ENCODE measurements at places on chromosomes 12 and 14. TPM values are rescaled to one million over a fixed set of nuclear protein-coding genes. Genes with fewer than 3 reads are reported as not detected.

Gene PPP1R12A
- total RNA-seq = 120 TPM

Gene RAD51AP1
- total RNA-seq = 11.6 TPM

Gene ADCY4
- 37.2 TPM for total RNA-seq

Gene CFAP251
- 1.1 TPM for total RNA-seq

Gene TAS2R20
- total RNA-seq = 1.9 TPM

Gene LTB4R
- 3.3 TPM for total RNA-seq

Gene GSG1
- total RNA-seq = 0.09 TPM

Gene KIF26A
- total RNA-seq = 15.2 TPM

Gene YEATS4
- 14.1 TPM for total RNA-seq

Gene RILPL1
- total RNA-seq = 9.7 TPM

Gene TBX3
- 3.2 TPM for total RNA-seq

Gene MOAP1
- 13.4 TPM for total RNA-seq

Gene SLC7A8
- 0.63 TPM for total RNA-seq

Gene OLR1
- total RNA-seq = not detected

Gene ACOT4
- 0.27 TPM for total RNA-seq

Gene NRL
- total RNA-seq = 0.45 TPM

Gene VASH1
- total RNA-seq = 101 TPM

Gene HRK
- total RNA-seq = under 0.01 TPM

Gene FOXN4
- total RNA-seq = not detected

Gene AHNAK2
- total RNA-seq = 78.0 TPM

Gene BCL11B
- total RNA-seq = 0.09 TPM

Gene PTPN21
- 10.5 TPM for total RNA-seq

Gene KRT79
- total RNA-seq = 0.28 TPM

Gene BIN2
- total RNA-seq = not detected

Gene TSPAN9
- total RNA-seq = 58.6 TPM

Gene GOLGA3
- 91.4 TPM for total RNA-seq

Gene FANCM
- total RNA-seq = 11.3 TPM

Gene SLC39A5
- total RNA-seq = not detected

Gene MYG1
- 40.4 TPM for total RNA-seq

Gene CLEC6A
- not detected for total RNA-seq

Gene KCNMB4
- total RNA-seq = 1.0 TPM

Gene IL31
- not detected for total RNA-seq

Gene PSME1
- total RNA-seq = 103 TPM

Gene YLPM1
- total RNA-seq = 43.1 TPM

Gene C12orf56
- under 0.01 TPM for total RNA-seq

Gene TSPAN19
- not detected for total RNA-seq

Gene COX8C
- total RNA-seq = not detected

Gene CRIP1
- 0.45 TPM for total RNA-seq
